ENCODE measurements at places on chromosomes 11 and 22.
A peak's percentile ranks its signal among the peaks of the same experiment; 100 is the strongest.

- DNase-seq = no peak
Measured at GRCh38 chr11:35614939-35615569, 3.2 kb upstream of the FJX1 start.

DNA sequence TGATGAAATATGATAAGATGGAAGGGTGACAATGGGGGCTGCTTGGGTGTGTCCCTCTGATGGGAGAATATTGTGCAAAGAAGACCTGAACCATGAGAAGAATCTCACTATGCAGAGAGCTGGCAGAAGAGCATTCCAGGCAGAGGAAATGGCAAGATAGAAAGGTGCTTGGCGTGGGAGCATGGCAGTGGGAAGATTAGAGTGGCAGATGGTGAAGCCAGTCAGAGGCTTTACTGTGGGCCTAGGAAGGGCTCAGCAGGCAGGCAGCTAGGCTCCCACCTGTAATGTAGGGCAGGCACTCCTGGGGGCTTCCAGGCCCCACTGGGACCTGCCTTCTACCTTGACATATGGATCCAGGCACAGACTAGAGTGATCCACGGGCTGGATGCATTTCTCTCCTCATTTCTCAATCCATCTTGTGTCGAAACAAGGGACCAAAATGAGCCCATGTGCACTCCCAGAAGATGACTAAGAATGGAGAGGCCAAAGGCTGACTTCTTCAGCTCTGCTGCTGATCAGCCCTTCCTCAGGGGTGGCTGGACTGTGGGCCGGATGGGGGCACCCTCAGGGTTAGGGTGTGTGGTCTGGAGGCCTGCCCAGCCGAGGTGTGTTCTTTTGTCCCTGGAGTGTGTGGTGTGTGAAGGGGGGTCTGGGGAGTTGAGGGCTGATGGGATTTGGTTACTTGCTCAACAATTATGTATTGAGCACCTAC lies 88.3 kb downstream of the TSPAN18 start:
- DNase-seq = no peak

GRCh38 chr22:48490500-48491411 lies 1336.9 kb downstream of the BRD1 start:
- DNase-seq = no peak

- DNase-seq = no peak
Measured at GRCh38 chr11:131928992-131929391, 558.6 kb downstream of the NTM start.

GRCh38 chr11:72642043-72642883 lies 32.0 kb downstream of the PDE2A start:
- no peak for DNase-seq

DNA sequence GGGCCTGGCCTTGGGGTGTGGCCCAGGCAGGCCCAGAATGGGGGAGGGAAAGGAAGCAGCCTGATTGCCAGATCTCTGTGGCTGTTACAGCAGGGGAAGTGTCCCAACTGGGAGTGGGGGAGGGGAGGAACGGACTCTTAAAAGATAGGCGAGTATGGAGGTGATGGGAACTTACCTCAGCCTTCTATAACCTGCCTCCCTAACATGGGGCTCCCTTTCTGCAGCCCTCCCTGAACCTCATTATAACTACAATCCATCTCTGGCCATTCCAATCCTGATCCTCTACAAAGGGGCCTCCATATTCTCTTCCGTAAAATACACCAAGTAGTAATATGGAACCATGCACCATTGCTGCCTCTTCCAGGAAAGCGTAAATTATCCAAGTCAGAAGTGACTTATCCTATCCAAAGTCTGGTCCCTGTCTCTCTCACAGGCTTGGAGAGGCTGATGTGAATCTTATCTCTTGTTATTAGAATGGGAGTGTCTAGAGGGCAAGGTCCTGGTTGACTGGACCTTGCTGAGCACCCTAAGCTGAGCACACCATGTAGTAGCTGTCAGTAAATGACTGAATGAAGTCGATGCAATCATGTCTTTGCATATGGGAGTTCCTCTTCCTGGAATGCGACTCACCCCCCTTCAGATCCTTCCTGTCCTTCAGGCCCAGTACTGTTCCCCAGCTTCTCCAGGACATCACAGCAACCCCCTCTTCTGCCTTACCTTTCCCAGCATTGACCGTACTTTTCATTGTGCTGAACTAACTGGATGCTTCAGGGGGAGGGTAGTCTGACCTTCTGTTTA lies 5.9 kb downstream of the RHOG start:
- DNase-seq = no peak

GRCh38 chr11:19952911-19953310 lies 207.4 kb downstream of the DBX1 start:
- DNase-seq = no peak

DNA sequence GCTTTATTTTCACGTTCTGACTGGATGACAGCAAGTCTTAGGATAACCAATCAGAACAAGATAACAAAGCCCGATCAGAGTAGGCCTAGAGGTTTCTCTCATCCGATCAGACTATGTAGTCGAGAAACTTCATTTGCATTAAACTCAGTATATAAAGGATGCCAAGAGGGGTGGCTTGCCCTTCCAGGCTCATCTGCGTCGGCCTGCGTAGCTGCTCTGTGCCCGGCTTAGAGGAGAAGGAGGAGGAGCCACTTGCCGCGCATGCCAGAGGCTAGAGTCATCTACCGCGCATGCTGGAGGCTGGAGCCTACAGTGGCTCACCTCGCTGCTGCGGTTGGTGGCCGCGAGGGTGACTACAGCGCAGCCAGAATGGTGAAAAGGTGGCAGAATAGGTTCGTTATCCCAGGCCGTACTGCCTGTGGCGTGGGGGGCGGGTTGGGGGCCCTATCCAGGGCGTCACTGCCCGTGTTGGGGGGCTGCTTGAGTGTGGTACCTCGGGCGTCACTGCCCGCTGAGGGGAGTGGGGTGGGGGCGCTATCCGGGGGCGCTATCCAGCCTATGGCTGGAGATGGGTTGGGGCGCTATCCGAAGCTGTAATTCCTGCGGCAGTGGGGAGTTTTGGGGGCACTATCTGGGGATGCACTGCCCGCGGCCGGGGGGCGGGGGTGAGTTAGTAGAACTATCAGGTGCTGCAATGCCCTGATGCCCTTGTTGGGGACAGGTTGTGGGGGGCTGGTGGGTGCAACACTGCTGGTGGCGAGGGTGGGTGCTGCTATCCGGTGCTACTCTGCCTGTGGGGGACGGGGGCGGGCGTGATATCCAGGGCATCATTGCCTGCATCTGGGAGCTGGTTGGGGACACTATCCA lies at the start of gene RFPL2:
Gene RFPL2 (minus strand): TSS at position 218 of the 867 bp plus-strand sequence. CDS start 2,622 bp downstream, outside the sequence.
- no peak for DNase-seq

GRCh38 chr11:36222831-36223635 lies 66.2 kb downstream of the COMMD9 start:
- no peak for DNase-seq

GRCh38 chr22:23001463-23001862 lies 68.9 kb upstream of the GNAZ start:
- DNase-seq = no peak

GRCh38 chr11:22169833-22170232 lies 23.1 kb upstream of the ANO5 start:
- no peak for DNase-seq

DNA sequence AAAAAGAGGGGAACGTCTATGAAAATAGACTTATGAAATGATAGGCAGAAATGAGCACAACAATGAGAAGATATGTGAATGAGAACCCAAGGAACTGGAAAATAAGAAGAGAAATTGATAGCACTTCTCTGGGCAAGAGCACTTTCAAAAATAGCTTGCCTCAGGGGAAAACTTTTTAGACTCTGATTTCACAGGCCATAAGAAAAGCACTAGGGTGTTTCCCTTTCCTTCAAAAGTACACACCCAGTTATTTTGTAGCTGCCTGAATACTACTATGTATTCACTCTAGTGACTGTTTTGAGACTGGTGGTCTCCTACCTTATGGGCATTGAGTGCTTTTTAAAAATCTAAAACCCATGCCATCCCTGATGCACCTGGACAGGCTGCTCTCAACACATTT lies 172.3 kb upstream of the SOX6 start:
- DNase-seq = no peak

GRCh38 chr11:84437071-84437980 lies 1151.2 kb upstream of the CCDC90B start:
- no peak for DNase-seq

- no peak for DNase-seq
Measured at GRCh38 chr11:4960877-4961276, 5.4 kb upstream of the OR51A2 start.

GRCh38 chr22:50252082-50253045 lies 1.3 kb upstream of the HDAC10 start:
- DNase-seq = no peak

GRCh38 chr11:77119531-77119936 lies 8.5 kb upstream of the MYO7A start:
- DNase-seq = no peak

GRCh38 chr22:27798511-27799014 lies 3.0 kb downstream of the MN1 start:
- no peak for DNase-seq

DNA sequence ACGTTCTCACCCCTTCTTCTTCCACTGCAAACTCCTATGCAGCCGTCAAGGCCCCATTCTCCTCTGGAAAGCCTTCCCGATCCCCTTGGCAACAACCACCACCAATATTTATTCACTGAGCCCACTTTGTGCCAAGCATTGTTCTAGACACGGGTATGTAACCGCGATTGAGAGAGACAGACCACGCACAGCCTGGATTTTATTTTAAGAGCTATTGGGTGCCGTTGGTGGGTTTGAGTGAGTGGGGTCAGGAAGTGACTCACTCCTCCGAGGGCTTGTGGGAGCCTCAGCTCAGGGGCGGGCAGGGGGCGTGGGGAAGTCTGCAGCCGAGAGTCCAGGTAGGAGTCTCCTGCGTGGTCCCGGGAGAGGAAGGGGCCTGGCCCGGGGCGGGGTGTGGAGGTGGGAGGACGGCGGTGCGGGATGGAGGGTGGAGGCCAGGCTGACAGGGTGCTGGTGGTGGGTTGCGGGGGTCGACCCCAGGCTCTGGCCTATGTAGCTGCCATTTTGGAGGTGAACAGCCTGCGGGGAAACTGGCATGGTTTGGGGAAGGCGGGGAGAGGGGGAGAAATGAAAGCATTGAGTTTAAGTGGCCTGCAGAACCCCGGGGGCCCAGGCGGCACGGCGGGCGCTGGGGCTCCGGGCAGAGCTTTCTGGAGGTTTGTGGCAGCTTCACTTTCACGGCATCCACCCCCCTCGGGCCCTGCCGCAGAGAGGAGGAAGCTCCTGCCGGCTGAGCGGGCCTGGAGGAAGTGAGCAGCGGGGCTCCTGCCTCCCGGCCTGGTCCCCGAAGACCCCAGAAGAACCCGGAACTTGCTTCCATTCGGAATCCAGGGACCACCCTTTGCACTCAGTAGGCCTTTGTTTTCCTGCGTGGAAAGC lies 547 bp downstream of the PARVG start:
- DNase-seq = peak; percentile 44

DNA sequence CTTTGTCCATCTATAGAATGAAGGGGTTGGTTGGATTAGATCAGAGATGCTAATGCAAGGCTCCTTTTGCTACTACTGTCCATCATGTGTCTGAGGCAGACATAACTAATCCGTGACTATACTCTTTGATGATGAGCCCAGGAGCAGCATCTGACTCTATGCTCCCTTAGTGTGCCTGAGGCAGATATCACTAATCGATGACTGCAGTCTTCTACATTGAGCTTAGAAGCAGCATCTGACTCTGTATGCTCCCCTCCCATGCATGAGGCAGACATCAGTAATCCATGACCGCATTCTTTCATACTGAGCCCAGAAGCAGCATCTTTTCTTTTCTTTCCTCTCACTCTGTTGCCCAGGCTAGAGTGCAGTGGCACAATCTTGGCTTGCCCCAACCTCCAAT lies 4.2 kb downstream of the TCN2 start:
- no peak for DNase-seq

DNA sequence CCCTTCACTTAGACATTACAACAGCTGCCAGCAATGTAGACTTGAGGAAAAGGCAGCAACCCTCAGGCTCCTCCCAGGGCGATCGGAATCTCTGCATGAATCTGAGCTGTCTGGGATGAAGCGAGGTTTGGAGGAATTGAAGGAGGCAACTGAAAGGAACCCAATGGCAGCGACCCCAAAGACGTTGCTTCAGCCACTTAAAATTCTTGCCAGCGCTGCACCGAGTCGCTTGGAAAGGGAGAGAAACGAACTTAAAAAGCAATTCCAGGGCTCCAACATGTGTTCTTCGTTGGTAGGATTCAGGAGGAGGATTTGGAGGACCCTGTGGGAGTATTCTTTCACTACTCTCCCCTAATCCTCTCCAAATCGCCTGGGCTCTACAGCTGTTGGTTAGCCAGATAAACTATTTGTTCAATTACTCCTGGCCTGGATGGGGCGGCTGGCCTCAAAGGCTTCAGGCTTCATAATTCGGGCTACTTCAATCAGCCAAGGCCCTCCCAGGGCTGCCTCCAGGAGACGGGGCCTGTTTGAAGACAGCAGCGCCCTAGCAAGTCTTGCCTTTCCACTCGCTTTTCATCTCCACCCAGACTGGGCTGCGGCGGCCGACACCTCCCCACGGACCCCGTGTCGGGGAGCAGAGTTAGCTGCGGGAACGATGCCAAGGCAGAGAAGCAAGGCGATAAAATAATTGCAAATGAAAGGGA lies 72.4 kb upstream of the TMEM45B start:
- DNase-seq = no peak

DNA sequence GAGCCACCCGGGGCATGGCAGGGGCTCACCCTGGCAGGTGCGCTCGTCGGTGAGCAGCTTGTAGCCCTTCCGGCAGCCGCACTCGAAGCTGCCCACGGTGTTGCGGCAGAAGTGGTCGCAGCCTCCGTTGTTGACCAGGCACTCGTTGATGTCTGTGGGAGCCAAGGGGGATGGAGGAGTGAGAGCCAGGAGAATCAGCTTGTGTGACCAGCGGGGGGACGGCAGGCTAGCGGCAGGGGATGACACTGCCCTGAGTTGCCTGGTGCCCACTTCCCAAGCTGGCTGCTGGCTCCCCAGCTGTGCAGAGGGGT lies 44.7 kb upstream of the TTLL12 start:
- no peak for DNase-seq

GRCh38 chr22:41660416-41660815 lies 28.3 kb downstream of the SNU13 start:
- DNase-seq = no peak

DNA sequence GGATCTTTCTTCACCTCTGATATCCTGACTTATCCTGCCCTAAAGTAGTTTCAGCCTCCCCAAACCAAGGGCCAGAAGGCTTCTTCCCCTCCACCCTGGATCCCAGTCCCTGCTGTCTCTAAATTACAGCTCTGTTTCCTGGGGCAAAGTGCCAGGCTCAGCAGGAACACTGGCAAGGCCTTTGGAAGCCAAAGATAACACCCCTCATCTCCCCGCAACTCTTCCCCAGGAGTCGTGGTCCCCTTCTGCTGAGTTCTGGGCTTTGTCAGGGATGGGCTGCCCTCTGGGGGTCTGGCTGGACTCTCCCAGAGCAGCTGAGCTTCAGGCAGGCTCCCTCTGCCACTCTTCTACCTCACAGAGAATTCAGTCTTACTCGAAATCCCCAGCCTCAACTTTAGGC lies 53.8 kb upstream of the AMPD3 start:
- no peak for DNase-seq

All from stimulated activated CD8-positive, alpha-beta memory T cell treated with anti-CD3 and anti-CD28 coated beads, Interleukin-7, amount 100 ng/mL, for 24 hours (primary cell).